ENCODE measurements at places on chromosomes 6 and 20. TPM values are rescaled to one million over a fixed set of nuclear protein-coding genes. Genes with fewer than 3 reads are reported as not detected.

DNA sequence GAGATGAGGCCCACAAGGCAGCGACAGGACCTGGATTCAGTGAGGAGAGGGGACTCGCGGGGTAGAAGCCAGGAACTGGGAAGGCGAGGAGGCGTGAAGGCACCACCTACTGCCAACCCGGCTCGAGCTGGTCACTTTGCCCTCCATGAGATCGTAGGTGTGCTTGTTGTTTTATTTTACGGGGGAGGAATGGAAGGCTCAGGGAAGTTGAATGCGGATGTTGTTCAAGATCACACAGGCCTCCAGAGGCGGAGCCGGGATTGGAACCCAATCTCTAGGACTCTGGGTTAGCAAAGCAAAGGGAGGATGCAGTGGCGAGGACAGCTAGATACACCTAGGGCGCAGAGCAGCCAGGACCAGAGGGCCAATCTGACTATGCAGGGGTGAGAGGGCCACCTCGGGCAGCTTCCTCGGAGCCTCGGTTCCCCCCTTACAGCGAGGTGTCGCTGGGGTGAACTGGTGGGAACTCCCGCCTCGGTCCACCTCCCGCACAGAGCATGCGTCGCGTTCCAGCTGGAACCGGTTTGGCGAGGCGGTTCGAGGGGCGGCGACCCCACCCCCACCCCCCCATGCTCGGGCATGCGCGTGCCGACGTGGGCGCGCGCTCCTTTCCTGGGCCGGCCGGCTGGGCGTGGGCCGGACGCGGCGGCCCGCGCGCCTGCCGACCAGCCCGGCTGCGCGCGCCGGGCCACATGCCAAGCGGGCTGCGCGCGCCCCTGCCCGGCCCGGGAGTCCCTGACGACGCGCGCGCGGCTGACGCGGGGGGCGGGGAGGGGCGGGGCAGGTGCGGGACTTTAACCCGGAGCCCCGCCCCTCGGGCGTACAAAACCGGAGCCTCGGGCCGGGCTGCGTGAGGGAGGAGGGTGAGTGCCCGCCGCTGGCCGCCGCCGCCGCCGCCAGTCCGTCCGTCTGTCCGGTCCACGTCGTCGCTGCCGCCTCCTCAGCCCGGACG, 80.4 kb upstream of the MYL9 start:
- peak; percentile 90 for DNase-seq

The HMGN4 gene
- polyA plus RNA-seq: 87.6 TPM

- DNase-seq: no peak
These were observed 64.9 kb downstream of the SYCP2L start for GRCh38 chr6:10951675-10952282.

The GABRR1 gene
- polyA plus RNA-seq: 2.1 TPM

The TREML2 gene
- 0.12 TPM for polyA plus RNA-seq

DNA sequence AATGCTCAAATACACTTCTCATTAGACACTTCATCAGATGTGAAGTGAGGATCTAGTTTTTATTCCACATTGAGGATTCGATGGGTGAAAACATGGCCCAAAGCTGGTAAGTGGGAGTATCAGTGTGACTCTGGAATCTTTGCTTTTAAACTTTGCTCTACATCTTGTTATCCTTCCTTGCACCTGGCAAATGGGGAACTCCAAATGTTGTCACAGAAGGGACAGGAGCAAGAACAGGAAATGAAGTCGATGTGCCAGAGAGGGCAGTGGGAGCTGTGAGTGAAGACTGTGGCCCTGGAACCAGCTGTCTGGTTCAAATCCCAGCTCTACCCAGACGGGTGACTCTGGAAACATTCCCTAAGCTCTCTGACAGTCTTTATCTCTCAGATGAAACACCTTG, 86.7 kb upstream of the AGPAT4 start:
- DNase-seq: no peak

DNA sequence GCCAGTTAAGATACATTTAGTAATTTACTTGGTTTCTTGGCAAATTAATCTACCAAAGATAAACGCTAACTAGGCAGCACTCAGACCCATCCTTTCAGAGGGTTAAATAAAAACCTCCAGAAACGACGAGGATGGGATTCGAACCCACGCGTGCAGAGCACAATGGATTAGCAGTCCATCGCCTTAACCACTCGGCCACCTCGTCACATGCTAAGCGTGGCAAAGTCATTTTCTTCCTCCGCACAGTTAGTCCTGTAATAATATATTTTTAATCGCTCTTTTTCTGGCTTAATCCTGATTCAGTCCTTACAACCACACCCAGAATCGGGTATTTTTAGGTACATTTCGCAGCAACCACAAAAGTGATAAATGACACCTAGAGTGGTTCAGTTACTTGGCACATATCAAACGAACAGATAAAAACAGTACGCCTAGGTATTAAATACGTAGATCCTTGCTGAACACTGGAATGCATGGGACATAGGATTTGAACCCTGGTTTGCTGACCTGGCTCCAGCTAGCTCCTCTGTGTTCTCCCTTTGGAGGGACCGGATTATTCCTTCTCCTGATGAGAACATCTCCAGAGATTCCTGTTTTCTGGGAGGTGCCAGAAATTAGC, 71.6 kb downstream of the GPX5 start:
- DNase-seq: no peak

The SLC32A1 gene
- 1.3 TPM for polyA plus RNA-seq
